ENCODE measurements at places on chromosomes 16 and 17.

DNA sequence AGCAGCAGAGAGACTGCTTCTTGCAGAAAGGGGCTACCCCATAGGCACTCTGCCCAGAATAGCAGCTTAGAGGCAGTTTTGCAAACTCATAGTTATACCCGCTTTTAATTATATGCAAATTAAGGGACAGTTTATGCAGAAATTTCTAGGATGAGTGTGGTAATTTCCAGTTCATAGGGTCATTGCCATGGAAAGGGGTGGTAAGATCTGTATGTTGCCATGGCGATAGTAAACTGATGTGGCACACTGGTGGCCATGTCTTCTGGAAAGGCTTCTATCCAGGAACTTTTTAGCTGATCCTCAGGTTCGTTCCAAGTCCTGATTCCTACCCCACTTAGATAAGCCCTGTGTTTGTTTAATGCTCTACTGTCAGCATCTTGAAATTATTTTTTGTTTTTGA is 6.2 kb downstream of the STXBP4 start:
- DNase-seq, result no peak

DNA sequence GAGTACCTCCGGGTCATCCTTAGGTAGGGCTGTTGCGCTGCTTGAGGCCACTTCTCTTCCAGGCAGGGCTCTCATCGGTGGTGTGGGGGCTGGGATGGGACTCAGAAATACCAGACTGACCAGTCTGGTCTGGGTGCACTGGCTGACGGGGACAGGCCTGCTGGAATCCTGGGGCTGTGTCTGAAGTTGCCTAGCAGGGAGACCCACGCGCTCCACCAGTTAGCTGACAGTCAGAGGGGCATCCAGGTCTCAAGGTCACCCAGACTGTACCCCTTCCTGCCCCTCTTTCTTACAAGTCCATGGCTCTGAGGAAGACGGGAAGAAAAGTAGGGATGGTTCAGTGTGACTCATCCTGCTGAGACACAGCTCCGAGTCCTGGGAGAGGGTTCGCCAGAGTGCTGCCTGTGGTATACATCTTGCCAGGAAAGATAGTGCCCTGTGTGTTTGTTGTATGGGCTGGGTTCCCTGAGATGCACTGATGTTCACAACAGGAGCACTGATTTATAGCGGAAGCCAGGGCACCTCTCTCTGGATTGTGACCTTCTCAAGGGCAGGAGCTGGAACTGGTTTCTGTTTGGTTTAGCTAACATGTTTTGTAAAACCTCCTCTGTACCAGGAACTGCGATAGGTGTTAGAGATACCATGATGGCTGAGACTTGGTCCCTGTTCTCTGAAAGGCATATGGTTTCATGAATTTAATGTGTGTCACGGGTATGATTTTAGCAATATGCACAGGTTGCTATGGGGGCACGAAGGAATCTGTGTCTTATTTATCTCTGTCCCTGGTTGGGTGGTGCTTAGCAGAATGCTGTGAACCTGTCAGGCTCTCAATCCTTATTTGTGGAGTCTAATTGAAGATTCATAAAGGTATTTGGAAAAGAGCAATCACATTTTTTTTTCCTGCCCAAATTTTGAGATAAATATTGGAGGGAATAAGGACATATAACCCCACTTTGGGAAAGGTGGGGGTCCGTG is 97.5 kb downstream of the OR1D5 start:
- no peak for DNase-seq

DNA sequence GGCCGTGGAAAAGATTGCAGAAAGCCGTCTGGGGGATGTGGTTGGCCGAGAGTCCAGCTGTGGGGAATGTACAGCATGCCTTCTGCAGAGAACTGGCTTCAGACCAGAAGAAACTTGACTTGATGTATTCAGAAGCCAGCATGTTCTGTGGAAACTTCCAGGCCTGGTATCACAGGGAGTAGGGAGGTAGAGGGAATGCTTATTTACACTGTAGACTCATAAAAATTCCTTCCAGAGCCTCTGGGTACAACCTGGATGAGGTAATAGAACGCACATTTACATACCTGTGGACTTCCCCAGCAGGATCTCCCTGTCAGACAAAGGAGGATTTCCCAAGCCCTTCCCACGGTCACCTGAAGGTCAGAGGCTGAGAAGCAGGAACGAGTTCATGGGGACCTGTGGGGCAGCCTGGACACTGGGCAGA is 11.8 kb upstream of the GAS7 start:
- DNase-seq, result no peak

DNA sequence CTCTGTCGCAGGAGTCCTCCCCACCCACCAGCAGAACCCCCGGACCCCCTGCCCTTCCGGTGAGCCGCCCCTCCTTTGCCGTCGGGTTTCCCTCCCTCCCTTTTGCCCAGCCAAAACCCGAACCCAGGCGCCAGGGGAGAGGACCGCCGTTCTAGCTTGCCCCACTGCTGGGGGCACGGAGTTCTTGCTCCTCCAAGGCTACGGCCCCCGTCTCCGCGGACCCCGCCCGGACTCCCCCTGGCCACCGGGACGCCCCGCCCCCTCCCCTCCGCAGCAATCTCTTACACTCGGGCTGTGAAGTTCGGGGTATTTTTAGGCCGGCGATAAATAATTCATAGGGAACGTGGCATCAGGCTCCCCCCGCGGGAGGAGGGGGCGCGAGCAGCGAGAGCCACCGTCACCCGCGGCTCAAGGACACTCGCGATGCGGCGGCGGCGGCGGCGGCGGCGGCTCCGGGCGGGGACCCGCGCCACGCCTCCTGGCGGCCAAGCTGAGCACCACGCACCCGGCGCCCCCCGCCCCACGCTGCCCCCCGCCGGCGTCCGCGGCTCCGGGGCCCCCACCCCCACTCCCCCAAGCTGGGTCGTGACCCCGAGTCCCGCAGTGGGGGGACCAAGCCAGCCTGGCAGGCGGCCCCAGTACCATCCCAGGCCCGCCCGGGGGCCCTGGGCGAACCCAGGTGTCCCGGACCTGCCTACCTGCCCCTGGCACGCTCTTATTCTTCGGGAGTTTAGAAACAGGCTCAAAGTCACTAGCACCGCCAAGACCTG is at the start of gene GRIN2C:
TSS of gene GRIN2C (minus strand) at position 427 of the 770 bp plus-strand sequence. CDS start 4,793 bp downstream, outside the sequence.
- DNase-seq, result no peak

GRCh38 chr16:10880594-10881452 is 3.8 kb downstream of the CIITA start:
- DNase-seq, result no peak

- no peak for DNase-seq
These were observed 294.2 kb upstream of the C16orf82 start for GRCh38 chr16:26772503-26772902.

- no peak for DNase-seq
These were observed 476.8 kb downstream of the SHISA9 start for GRCh38 chr16:13378151-13378550.

GRCh38 chr16:64925166-64925565 is 196.7 kb downstream of the CDH11 start:
- DNase-seq, result no peak

- DNase-seq, result no peak
These were observed 52.0 kb upstream of the ACSM2B start for GRCh38 chr16:20628213-20628612.
